ENCODE measurements at places on chromosomes 5 and 9.

DNA sequence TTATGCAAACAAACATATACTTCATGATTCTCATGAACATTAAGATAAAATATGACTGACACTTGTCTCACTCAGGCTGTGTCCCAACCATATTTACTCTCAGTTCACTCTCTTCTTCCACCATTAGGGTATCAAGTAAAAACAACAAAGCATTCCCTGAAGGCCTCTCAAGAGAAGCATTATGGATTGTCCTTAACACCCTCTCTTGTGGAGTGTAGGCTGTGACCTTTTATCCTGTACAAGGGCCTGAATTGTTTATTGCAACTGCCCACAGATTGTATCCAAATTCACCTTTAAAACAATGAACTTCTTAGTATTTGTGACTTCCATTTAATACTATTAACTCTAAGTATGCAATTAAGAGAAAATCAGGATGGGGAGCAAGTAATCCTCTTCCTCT lies 78.1 kb downstream of the RICTOR start:
- no peak for DNase-seq

DNA sequence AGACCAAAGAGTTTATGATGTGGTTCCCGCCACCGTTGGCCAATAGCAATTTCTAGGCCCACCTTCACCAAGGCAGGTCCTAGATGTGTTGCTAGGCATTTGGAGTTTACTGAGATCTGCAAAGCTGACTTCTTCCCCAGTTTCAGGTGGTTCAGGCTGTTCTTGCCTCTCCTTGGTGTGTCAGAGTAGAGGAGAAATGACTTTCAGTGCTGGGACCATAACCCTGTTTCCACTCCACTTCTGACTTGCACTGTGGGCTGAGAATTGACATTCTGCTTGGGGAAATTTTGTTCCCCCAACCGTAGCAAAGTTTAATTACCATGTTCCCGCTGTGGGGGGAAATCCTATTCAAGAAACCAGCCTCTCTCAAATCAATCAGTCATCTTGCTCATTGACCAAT lies 128.0 kb upstream of the GABRP start:
- no peak for DNase-seq

- no peak for DNase-seq
These were observed 523 bp downstream of the EPB41L4B start for GRCh38 chr9:109320331-109320741.

- DNase-seq, result no peak
These were observed 45.3 kb upstream of the ADAMTSL1 start for GRCh38 chr9:18428661-18429060.

DNA sequence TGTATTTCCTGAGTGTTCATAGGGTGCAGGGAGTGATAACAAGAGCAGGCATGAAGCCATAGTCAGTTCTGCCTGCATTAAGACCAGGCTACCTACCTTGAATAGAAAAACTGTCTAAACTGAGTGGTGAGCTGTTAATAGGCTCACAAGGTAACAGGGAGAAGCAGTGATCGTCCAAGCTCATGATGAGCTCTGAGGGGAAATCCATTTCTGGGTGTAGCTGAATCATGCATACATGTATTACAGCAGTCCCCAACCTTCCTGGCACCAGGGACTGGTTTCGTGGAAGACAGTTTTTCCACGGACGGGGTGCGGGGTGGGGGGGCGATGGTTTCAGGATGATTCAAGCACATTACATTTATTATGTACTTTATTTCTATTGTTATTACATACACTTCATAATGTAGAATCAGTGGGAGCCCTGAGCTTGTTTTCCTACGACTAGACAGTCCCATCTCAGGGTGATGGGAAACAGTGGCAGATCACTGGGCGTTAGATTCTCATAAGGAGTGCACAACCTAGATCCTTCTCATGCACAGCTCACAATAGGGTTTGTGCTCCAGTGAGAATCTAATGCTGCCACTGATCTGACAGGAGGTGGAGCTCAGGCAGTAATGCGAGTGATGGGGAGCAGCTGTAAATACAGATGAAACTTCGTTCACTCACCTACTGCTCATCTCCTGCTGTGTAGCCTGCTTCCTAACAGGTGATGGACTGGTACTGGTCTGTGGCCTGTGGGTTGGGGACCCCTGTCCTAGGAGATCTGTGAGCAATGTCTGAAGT lies 100.0 kb upstream of the IL6ST start:
- peak; percentile 56 for DNase-seq

Data from stimulated activated CD4-positive, alpha-beta T cell treated with anti-CD3 and anti-CD28 coated beads, Interleukin-15, amount 100 ng/mL, for 1 hour (primary cell).